ENCODE measurements at places on chromosomes 2 and 18.

DNA sequence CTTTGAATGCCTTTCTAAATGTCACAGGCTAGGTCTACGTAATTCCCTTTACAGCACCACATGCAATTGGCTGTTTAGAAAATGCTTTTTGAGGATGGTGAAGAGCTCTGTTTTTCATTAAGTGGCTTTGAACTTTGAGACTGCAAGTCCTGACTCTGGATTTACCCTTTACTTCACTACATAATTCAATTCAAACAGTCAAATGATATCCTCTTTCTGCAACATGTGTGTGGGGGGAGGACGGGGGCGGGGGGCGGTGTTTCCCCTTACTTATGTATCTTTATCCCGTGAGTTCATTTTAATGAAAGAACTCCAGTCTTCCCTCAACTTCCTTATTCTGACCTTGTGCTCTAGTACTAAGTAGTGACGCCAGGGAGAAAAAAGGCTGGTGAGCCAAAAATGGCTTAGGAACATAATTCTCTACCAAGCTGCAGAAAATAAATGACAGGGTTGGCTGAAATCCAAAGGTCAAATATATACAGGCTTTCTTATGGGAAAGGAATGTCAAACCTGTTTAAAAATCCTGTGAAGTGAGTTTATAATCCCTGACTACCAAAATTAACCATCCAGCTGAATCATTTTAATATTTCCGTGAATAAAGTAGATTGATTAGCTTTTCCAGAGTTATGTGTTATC, 119.6 kb downstream of the SLC8A1 start:
- no peak for DNase-seq

- no peak for DNase-seq
Observed at GRCh38 chr2:240512666-240513535, 44.9 kb downstream of the ANKMY1 start.

DNA sequence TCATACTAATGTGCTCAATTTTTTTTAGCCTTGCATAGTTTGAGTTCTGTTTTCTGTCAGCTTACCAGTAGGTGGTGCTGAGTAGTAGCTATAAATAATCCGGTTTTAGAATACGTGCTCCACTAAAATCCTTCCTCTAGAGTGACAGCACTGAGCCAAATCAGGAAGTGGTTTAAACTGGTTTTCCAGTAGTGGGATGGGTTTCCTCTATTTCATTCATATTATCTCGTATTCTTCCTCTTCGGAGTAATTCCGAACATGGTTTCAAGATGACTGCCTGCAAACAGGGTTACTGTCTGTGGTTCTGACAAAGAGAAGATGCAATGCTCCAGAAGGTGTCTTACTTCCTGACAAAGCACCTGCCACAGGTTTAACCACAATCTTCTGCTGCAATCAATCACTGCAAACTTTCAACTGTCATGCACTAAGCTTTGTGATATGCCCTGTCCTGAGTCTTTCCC, 496.9 kb upstream of the VRK2 start:
- DNase-seq, result no peak

- DNase-seq, result no peak
Observed at GRCh38 chr2:71889759-71890684, 257.6 kb downstream of the CYP26B1 start.

DNA sequence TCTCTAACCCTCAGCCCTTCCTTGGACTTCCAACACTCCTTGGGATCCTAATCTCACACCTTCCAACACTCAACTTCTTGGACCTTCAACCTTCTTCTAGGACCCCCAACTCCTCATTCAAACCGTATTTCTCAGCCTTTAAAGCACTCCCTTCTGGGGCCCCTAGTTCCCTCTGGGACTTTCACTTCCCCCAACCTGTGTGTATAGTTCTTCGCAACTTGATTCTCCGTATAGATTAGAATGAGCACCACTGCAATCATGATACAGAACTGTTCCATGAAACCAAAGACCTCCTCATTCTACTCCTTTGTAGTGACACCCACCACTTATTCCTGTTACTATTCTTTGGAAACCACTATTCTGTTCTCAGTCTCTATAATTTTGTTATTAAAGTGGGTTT, 62.0 kb upstream of the NFU1 start:
- no peak for DNase-seq
